ENCODE measurements at places on chromosomes 12 and 14. TPM values are rescaled to one million over a fixed set of nuclear protein-coding genes. Genes with fewer than 3 reads are reported as not detected.

- peak; percentile 38 for DNase-seq
Observed at GRCh38 chr14:49512147-49512551, 74.0 kb downstream of the RPS29 start.

MYF6 gene
- total RNA-seq = 119 TPM

STYK1 gene
- 3.7 TPM for total RNA-seq

KLC1 gene
- 703 TPM for total RNA-seq

MYH6 gene
- 3.4 TPM for total RNA-seq
